NCI-H1436 (cell line): ENCODE measurements at places on chromosomes 3 and 15.

- no peak for DNase-seq
Measured at GRCh38 chr3:14531856-14532395, 8.2 kb downstream of the GRIP2 start.

- no peak for DNase-seq
Measured at GRCh38 chr3:169564883-169565282, 98.6 kb downstream of the MECOM start.

DNA sequence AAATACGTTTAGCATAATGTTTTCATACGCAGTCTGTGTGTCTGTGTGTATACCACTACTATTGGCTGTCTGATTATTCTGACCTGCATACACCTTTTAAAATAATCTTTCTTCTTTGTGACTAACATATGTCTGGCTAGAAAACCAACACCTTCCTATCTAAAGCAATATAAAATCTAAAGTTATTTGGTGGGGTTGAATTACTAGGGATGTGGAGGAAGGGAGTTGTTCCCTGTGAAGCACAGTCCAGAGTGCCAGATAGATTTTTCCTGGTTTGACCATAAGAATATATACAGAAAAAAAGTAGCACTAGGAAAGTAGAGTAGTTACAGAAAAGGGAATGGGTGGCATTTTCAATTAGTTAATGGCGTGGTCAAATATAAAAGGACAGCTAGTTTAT lies 918.8 kb downstream of the NAALADL2 start:
- DNase-seq, result no peak

DNA sequence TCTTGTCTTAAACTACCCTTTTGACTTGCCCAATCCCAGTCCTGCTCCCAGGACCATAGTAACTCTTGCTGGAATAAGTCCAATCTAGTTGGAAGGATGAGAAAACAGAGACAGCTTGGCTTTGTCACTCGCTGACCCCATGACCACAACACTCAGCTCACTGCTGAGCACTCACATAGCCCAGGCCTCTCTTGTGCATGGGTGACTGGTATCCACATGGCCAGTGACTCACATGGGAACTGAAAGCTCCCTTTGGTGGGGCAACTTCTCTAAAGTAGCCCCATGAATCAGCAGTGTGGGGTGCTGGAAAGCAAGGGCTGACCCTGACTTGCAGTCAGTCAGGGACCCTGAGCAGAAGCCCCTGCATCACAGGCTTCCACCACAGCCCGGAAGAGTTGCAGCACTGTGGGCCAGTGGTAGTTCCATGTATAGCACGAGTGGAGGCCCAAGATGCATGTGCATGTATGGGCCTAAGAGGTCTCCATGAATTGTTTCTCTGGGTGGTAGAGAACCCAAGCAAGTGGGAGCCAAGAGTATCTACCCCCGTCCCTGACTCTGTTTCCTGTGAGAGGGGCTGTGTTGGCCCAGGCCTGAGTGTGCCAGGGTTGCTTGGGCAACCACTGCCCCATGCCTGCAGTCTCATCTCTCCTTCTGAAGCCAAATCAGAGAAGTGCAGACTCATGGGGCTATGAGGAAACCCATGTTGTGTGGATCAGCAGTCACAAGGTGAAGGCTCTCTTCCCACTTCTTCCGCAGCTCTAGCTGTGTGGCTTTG lies 62.1 kb upstream of the XCR1 start:
- DNase-seq, result no peak

DNA sequence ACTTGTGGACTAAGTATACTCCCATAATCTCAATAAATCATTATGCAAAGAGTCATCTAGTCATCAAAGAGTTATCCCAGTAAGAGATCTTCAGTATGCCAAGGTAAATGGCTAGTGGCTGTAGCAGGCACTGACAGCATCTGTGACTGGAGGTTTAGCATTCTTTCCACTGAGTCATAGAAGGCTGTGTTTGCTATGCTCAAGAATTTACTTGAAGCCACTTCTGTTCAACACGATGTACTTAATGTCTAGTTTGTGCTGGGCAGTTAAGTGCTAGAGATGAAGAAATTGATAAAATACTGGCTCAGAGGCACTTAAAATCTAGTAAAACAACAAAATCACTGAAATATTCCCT lies 13.0 kb downstream of the ZBED2 start:
- DNase-seq, result no peak

DNA sequence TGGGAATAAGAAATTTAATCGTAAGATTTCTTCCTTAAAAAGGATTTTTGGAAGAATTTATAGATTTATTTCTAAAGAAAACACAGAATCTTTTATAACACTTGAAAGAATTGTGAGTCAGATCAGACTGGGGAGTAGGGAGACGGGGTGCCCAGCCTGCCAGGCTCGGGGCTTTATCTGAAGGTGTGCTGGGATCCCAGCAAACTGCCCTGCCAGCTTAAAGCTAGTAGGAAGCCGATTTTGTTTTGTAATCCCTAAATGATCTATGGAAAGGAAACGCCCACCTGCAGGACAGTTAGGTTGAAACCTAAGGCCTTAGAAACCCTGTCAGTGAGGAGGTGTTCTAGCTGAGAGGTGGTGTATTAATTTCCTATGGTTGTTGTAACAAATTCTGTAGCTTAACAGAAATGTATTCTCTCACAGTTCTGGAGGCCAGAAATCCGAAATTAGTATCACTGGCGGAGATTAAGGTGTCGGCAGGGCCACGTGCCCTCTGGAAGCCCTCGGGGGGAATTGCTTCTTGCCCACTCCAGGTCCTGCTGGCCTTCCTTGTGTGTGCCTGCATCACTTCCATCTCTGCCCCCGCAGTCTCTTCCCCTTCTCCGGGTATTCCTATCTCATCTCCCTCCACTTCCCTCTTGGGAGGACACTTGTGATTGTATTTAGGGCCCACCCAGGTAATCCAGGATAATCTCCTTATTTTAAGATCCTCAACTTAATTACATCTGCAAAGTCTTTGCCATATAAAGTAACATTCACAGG lies 19.3 kb upstream of the RAB6B start:
- no peak for DNase-seq

- DNase-seq, result peak; percentile 11
Measured at GRCh38 chr3:12796171-12797123, at the start of gene CAND2. TSS of gene CAND2 (plus strand) at chr3:12796680. CDS start at chr3:12796721, 41 bp downstream.

DNA sequence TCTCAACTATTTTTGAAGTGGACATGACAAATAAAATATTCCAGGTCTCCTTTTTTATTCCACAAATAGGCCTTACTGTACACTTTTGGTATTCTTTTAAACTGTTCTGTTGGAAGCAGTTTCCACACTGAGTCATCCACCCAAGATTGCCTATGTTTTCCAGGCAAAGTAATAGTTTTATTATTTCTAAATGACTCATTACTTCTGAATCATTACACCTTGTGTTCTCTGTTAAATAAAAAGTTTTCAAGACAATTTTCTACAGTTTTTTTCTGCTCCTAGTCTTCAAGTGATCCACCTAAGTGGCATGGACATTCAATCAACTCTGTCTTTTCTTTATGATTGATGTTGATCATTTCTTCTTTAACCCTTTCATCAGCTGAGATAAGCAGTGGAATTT lies 26.5 kb downstream of the PPP2R3A start:
- DNase-seq, result no peak

DNA sequence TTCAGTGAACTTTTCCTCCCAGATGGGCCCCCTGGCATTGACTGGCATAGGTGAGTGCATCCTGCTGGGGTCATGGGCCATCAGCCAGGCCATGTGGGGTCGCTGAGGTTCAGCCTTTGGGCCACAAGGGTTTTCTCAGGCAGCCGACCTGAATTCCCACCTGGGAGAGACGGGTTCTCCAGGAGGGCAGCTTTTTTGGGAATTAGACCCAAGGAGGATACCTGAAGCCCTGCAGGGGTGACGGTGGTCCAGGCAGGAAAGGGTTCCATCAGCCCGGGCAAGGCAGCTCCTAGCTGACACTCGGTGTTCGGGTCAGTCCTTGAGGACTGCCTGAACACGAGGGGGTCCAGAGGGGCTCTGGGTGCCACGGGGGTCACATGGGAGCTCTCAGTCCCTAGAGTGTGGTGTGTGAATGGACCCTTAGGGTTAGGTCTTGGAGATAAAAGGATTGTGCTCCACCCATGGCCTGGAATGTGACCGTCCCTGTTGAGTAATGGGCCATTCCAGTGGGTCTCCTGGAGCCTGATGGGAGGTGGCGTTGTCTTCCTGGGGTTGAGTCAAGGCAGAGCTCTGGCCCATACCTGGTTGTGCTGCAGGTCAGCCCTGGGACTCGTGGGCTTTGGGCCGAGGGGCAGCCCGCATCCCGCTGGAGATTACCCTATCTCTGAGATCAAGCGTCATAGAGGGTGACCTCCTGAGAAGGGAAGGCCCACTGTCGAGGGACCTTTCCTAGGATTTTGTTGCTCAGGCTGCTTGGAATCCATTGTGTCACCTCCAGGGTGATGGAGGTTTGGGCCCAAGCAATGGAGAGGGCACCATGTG lies 192.8 kb downstream of the UBE3A start:
- DNase-seq, result no peak

DNA sequence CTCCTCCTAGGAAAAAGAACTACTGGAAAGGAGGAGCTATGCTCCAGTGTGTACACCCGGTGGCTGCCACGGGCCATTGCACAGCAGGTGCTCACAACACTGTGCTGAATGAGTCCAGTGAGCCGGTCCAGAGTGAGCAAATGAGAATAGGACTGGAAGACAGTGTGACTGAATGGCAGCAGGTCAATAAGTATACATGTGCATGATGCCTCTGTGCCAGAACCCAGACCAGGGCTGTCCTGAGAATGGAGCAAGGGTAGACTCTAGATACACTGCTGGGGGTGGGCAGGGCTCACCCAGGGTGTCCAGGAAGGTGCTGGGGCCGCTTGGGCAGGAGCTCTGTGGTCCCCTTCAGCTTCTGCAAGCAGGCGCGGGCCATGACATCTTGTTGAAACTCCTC lies 8.3 kb downstream of the POLG start:
- DNase-seq, result no peak

DNA sequence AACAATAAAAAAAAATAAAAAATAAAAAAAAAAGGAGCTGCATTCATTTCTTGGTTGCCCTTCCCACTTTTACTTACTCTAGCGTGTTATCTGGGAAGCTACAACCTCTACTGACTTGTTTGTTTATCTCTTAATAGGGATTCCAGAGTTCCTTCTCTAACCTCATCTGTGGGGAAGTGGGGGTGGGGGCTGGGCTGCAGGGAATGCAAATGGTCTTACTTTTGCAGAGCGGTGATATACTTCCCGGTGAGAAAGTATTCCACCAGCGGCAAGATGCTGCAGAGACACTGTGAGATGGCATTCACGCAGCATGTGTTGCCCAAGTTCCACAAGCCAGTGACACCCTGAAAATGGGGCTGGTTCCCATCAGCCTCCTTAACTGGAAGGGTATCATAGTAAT lies 2.1 kb downstream of the USP50 start:
- no peak for DNase-seq

DNA sequence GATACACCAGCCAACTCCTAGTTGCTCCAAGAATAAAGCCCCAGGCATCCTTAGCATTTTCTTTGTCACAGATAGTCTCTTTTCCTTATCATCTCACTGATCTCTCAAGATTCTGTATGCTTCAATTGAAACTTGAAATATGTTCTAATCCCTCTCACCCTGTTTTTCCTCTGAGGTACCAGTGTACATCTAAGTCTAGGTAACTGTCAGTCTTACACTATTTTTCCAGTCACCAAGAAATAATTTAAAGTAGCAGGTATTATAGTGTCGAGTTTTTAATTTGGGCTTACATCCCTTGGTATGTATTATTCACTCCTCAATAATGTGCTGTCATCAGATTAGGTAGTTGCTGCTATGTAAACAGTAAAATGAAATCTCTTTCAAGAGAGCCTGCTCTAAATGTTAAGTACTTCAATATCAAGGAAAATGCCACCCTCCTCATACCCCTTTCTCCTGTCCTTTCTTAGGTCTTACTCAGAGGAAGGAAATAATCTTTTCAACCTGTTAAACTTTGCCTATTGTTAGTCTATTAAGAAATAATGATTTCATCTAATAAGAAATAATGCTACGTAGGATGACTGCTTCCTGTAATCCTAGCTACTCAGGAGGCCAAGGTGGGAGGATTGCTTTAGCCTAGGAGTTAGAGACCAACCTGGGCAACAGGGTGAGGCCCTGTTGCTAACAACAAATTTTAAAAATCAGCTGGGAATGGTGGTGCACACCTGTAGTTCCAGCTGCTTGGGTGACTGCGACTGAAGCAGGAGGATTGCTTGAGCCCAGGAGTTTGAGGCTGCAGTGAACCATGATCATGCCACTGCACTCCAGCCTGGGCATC lies 39.8 kb downstream of the TSC22D2 start:
- DNase-seq, result no peak

DNA sequence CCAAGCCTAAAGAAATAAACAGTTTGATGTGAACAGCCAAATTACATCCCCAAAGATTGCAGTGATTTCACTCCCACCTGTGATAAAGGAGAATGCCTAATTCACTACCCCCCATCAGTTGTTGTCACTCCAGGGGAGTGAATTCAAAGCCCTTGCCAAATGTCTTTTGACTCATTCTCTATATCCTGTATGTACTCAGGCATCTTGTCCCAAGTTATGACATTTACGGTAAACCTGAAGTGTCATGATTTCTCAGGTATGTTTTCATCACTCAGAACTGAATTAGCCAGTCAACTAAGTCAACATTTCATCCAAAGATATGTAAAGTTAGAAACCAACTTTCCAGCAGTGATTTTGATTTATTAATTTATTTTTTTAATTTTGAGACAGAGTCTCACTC lies 22.0 kb upstream of the HERC1 start:
- no peak for DNase-seq

DNA sequence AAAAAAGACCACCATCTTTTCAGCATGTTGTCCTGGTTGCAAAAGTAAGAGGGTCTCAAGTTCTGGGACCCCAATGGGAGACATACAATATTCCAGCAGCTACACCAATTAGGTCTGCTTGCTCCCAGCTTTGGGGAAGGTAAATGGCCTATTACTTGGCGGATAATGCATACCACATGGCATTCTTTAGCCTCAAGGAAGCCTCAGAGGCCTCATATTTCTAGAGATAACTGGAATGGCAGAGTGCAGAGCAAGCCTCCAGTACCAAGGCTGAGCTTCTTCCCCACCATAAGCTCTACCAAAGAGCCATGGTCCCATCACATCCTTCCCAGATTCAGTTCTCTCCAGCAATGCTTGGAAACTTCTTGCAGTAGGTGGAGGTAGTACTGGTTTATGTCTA lies 493.8 kb downstream of the SHQ1 start:
- DNase-seq, result no peak

- peak; percentile 37 for DNase-seq
Measured at GRCh38 chr3:139718415-139718814, 40.6 kb upstream of the NMNAT3 start.

DNA sequence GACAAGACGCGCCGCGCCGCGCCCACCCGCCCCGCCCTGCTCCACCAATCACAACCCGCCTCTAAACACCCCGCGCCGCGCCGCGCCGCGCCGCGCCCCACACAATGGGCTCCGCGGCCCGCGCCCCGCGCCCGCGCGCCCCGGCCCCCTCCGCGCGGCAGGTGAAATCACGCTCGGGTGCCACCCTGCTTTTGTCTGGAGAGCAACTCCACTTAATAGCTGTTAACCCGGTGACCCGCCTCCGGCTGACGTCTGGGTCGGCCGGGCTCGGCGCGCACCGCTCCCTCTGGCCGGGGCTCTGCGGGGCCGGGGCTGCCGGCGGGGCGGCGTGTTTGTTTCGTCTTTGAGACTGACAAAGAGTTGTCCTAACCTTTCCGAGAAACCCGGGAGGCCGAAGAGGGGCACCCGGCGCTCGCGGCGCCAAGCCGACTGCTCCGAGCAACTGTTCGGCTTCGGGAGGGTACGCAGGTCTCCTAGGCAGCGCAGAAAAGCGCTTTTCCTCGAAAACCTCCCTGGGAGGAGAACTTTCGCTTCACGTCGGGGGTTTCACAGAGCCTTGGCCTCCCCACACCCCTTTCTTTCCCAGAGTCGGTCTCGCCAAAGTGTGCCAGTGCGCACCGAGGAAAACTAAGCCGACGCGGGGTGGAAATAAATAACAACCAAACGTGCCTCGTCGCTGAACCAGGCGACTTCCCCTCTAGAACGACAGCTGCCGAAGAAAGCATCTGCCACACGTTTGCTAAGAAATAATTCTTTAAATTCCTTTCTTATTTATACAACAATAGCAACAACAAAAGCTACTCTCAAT lies 518.4 kb downstream of the FOXP1 start:
- DNase-seq, result no peak
